ENCODE measurements at places on chromosomes 5 and 9. TPM values are rescaled to one million over a fixed set of nuclear protein-coding genes. Genes with fewer than 3 reads are reported as not detected.
A peak's percentile ranks its signal among the peaks of the same experiment; 100 is the strongest.

The GPR151 gene
- total RNA-seq, result not detected

The SPINK1 gene
- not detected for total RNA-seq

The C9orf50 gene
- total RNA-seq, result not detected

The FGF18 gene
- 11.2 TPM for total RNA-seq

The ZBED3 gene
- not detected for total RNA-seq

The TAF1L gene
- total RNA-seq, result not detected

The PCDHGB2 gene
- 2.5 TPM for total RNA-seq

The HEMGN gene
- not detected for total RNA-seq

The SGCD gene
- 0.49 TPM for total RNA-seq

The LOX gene
- total RNA-seq, result 360 TPM

The FTMT gene
- total RNA-seq, result not detected

The SLC22A4 gene
- 0.35 TPM for total RNA-seq

The DEPDC1B gene
- 26.3 TPM for total RNA-seq

The ZNF608 gene
- total RNA-seq, result 7.5 TPM

The CCL28 gene
- total RNA-seq, result 0.12 TPM

The EIF4EBP3 gene
- 4.5 TPM for total RNA-seq

The OGN gene
- total RNA-seq, result 0.33 TPM

The IL9 gene
- total RNA-seq, result not detected

The GOLM1 gene
- 37.9 TPM for total RNA-seq

GRCh38 chr5:135436951-135437418, 10.2 kb downstream of the DCANP1 start:
- DNase-seq, result no peak

GRCh38 chr9:16371306-16371705, 499.2 kb downstream of the BNC2 start:
- DNase-seq, result peak; percentile 76

GRCh38 chr9:101716629-101717028, 21.8 kb downstream of the GRIN3A start:
- peak; percentile 61 for DNase-seq

- DNase-seq, result no peak
These were observed 38.7 kb upstream of the PTGS1 start for GRCh38 chr9:122332083-122332482.

- DNase-seq, result no peak
These were observed 5.7 kb upstream of the ADRB2 start for GRCh38 chr5:148820461-148821395.

DNA sequence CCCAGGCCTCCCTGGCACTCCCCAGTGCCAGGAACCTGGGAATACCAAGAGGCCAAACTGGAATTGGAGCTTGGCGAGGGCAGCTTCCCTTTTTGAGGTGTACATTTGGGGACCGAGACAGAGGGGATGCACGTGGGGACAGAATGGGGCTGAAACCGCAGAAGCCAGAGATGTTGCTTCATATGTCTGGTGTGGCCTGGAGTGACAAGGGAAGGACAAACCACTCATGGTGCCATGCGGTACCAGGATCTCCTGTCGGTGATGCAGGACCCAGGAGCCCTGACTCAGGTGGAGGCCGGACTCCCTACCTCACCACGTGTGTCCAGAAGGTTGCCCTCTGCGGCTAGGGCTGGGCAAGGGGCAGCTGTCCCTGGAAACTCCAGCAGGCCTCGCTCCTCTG, 4.0 kb upstream of the CSF2 start:
- no peak for DNase-seq

- DNase-seq, result no peak
These were observed 61.6 kb downstream of the KCTD16 start for GRCh38 chr5:144232285-144232684.

DNA sequence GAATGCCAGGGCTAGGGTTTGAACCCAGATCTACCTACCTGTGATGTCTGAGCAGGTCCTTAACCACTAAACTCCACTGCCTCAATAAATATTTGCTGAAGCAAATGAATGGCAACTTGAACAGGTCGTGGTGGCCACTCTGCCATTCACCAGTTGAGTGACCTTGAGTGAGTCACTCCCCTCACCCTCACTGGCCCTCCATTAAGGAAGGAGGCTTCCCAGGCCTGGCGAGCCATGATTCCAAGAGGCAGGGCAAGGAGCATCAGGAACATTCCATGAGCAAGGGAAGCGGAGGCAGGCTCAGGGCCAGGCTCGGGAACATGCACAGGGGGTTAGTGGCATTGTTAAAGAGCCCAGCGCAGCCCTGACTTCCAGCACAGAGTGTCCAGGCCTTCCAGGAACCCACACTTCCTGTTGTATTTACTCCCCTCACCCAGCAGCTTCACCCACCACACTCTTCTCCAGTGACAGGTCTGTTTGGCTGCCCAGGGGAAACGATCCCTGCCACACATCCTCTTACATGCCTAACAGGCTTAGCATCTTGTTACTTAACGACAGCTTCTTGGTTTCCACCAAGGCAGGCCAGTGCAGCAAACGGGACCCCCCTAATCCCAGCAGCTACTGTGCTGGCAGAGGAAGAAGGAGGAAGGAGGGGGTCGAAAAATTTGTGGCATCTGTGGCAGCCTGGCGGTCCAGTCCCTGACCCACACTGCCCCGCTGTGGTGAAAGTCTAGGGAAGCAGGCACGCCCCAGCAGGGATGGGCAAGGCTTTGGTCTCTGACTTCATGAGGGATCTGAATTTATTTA, 43.7 kb upstream of the TTC1 start:
- peak; percentile 82 for DNase-seq

GRCh38 chr9:105206821-105207699, 37.4 kb upstream of the SLC44A1 start:
- no peak for DNase-seq

- no peak for DNase-seq
These were observed 96.9 kb upstream of the RASA1 start for GRCh38 chr5:87170799-87171198.

DNA sequence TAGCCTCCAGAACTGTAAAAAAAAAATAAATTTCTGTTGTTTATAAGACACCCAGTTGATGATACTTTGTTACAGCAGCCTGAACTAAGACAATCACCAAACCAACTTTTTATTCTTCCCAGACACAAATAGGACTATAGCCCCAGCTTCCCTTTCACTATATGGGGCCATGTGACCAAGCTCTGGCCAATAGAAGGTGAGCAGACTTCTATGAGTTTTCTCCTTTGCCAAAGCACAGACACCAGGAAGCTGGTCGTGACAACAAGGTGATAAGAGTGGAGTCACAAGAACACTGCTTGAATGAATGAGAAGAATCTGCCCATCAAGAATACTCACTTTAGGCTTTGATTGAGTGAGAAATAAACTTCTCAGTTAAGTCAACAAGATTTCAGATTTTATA, 217.7 kb downstream of the DEPDC1B start:
- DNase-seq, result no peak

DNA sequence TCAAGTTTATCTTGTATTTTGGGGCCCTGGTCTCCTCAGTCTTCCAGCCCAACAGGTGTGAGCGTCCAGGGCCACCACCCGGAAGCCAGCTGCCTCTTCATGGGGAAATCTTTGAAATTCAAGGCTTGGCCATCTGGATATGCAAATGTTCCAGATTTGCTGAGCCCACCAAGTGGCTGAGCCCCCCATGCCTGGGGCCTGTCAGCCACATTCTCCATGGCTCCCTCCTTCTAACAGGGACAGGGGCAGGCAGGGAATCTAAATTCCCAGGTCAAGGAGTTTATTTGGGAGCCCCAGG, 14.2 kb upstream of the CXXC5 start:
- no peak for DNase-seq

GRCh38 chr9:91935066-91935749, 14.8 kb downstream of the ROR2 start:
- no peak for DNase-seq

GRCh38 chr9:76090330-76090729, 199.9 kb downstream of the PCSK5 start:
- no peak for DNase-seq

- DNase-seq, result no peak
These were observed 51.2 kb upstream of the TCF7 start for GRCh38 chr5:134063188-134063820.

DNA sequence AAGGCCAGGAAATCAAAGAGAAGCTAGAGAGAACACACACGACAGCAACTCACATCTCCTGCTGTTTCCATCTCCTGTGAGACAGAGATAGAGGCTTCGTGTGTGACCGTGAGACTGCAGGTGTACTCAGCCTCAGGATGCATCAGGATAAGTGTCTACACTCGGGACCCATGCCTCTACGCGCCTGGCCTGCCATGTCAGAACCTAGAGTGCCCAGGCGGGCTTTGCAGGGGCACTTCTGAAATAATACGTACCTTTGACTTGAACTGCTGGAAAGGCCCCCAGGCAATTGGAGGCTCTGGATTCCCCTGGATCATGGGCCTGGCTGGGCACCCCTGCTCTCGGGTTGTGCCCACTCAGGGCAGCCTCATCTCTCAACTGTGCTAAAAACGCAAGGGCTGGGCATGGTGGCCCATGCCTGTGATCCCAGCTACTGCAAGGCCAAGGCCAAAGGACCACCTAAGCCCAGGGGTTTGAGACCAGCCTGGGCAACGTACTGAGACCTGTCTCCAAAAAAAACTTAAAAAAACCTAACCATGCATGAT, 13.0 kb downstream of the CLPTM1L start:
- DNase-seq, result no peak

DNA sequence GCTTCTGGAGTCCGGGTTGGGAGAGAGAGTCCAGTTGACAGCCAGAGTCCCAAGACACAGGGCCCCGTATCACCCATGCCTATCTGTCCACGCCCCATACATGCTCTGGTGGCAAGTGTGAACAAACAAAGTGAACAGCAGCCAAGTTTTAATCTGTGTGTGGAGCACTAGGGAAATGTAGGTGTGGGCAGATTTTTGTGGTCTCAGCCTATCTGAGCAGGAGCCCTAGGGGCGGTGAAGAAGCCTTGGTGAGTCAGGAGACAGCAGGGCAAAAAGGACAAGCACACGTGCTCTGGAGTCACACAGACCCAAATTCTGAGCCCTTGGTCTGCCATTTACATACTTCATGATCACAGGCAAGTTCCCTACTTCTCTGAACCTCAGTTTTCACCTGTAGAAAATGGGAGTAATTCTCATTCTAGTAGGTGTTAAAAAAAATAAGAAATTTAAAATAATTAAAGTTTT, 23.2 kb downstream of the EGR1 start:
- DNase-seq, result peak; percentile 41

GRCh38 chr5:77960863-77961396, 184.8 kb upstream of the TBCA start:
- no peak for DNase-seq

GRCh38 chr5:12526113-12526512, 621.9 kb upstream of the CTNND2 start:
- no peak for DNase-seq

DNA sequence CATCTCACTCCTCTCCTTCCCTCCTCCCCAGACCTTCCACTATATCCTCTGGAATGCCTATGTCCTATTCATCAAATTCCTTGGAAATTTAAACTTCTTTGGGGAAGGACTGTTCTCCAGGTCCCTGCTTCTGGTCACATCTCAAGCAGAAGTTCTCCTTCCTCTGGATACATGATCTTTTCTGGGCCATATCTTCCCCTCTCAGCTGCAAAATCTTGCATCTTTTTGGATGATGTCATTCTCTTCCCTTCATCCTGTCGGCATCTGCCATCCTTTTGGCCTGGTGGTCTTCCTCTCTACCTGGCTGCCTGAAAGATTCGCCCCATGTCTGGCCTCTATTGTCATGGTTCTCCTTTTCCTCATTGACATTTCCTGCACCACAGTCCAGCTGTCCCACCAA, 5.2 kb upstream of the DIRAS2 start:
- DNase-seq, result no peak
